Ovary (tissue), 10 donors: ENCODE measurements at places on chromosomes 7 and 10.

GRCh38 chr7:7772397-7772821, 54.0 kb upstream of the RPA3 start:
- no peak for DNase-seq

DNA sequence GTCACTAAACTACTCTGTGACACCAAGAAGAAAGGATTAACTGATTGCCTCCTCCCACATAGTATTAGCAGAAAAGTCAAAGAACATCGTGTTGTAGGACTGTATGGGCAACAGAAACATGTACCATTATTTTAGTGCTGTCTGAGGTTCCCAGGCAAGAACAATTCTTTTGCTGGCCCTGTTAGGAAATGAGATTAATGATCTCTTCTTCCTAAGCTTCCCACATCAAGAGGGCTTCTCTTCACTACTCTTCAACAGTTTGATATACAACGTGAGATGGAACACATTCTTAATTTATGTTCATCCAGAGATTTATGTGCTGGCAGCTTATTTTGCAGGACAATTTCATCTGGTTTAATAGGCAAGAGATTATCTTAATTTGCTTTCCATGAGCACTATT, 219.6 kb downstream of the DOCK4 start:
- DNase-seq, result no peak

DNA sequence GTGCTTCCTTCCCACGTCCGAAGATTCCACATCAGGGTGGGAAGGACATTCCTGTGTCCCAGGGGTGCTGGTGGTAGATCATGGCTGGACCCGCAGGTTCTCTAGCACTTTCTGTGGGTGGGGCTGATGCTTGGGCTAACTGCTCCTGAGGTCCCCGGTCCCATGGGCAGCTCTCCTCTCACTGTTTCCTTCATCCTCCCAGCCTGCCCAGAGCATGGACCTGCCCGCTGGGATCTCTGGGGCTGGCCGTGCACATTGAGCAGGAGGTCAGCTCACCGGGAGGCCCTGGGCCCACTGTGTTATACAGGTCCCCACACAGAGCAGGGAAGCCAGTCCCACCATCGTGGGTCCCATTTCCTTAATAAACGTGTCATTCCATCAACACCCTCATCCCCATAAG, 502.3 kb downstream of the TCERG1L start:
- DNase-seq, result no peak

DNA sequence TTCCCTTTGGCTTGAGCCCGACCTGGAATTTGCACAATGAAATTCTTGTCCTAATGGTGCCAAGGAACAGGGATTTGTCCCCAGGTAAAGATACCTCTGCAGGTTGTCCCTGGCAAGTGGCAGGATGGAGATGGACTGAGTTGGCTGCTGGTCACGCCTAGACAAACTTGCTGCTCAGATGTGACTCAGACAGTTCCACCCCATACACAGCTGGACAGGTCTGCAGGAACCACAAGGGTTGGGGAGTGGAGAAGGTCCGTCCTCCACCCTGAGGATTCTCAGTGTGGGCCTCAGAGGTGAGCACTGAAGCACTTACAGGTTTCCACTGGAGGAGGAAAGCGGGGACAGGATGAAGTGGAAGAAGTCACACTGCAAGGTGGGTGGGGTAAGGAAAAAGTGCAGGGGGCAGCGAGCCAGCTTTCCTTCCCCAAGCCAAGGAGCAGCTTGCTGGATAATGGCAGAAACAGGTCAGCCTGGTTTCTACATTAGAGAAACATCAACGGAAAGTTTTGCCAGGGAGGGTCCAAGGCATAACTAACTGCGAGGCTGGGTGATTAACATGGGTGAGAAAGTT, 20.5 kb downstream of the ITPRIP start:
- DNase-seq, result no peak

- DNase-seq, result no peak
These were observed 98.5 kb upstream of the PPP2R2D start for GRCh38 chr10:131802156-131802915.

DNA sequence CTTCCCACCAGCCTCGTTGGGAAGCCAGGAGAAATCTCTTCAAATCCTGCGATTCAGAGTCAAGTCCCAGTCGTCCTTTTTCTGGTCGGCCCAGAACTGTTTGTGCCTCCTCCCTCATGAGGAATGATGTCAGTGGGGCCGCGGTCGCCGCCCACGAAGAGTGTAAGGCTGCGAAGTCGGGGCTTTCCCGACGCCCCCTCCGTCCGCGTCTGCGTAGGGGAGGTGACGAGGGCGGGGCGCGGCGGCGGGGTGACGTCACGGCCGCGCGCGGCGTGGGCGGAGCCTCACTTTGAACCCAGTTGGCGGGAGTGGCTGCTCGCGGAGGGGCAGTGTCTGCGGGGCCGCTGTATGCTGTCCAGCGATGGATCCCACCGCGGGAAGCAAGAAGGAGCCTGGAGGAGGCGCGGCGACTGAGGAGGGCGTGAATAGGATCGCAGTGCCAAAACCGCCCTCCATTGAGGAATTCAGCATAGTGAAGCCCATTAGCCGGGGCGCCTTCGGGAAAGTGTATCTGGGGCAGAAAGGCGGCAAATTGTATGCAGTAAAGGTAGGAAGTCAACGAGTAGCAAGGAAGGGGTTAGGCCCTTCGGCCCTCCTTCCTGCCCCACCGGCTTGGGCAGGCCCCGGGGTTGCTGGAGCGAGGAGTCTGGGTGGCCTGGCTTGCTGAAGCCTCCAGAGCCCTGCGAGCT, at the start of gene MASTL:
MASTL (plus strand) TSS at position 287 of the 689 bp plus-strand sequence; CDS start at position 362, 75 bp downstream.
- peak; percentile 94 for DNase-seq

- peak; percentile 50 for DNase-seq
These were observed 12.0 kb downstream of the LSM8 start for GRCh38 chr7:118195837-118196474.

DNA sequence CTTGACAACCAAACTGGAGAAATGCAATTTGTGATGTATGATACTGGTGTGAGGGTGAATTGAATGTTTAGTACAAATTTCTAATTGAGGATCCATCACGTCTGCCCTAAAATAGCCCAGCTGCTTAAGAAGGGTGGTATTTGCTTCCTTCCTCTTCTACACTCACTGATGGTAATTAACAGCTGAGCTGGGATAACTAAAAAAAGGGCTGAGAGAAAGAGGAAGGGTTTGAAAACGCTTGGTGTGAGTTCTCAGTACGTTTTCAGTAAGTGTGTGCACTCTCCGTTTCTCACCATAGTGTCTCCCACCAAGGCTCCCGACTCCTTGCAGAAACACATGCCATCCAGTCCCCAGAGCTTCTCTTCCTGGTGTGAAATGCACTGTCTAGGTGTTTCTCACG, 54.3 kb downstream of the MAP3K8 start:
- DNase-seq, result no peak

- no peak for DNase-seq
These were observed 880 bp downstream of the HERC4 start for GRCh38 chr10:68074031-68074774.

- no peak for DNase-seq
These were observed 16.7 kb downstream of the ASB4 start for GRCh38 chr7:95502403-95502802.

DNA sequence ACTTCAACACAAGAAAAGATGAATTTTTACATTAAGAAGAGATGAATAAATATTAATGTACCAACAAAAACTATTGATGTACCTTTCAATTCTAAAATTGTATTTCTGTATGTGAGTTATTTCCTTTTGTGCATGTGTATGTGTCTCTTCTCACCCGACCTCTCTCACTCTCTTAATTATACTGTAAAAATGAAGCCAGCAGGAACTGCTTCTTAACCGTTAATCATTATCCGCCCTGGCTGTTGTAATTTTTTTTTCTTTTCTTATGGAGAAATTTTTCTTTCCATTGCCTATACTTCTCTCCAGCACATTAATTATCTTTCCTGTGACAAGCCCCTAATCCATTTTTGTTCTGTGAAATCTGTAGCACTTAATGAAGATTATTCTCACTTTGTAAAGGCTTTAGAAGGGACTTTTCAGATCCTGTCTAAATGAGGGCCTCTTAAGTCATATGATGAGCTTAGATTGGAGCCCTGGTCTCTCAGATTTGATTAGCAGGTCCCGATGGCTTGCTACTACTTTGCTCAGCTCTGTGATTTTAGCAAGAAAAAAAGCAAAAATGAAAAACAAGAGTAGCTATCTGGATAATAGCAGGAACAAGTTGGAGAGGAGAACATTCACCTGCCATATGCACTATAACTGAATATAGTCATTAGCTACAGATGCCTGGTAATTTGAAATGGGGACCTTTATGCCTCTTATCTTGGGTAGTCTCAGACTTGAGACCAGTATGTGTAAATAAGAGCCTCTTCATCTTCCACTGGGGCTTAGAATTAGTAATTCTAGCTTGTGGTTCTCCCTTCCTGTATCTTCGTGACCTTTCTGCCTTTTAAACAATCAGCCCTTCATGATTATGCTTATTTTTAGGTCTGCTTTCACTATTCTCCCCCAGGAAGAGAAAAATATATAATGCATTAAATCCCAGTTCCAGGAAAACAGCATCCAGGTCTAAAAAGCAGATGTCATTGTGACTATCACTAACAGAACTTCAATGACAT, 80.0 kb upstream of the COL1A2 start:
- DNase-seq, result no peak

- DNase-seq, result no peak
These were observed 42.7 kb downstream of the KDM7A start for GRCh38 chr7:140134039-140134438.

DNA sequence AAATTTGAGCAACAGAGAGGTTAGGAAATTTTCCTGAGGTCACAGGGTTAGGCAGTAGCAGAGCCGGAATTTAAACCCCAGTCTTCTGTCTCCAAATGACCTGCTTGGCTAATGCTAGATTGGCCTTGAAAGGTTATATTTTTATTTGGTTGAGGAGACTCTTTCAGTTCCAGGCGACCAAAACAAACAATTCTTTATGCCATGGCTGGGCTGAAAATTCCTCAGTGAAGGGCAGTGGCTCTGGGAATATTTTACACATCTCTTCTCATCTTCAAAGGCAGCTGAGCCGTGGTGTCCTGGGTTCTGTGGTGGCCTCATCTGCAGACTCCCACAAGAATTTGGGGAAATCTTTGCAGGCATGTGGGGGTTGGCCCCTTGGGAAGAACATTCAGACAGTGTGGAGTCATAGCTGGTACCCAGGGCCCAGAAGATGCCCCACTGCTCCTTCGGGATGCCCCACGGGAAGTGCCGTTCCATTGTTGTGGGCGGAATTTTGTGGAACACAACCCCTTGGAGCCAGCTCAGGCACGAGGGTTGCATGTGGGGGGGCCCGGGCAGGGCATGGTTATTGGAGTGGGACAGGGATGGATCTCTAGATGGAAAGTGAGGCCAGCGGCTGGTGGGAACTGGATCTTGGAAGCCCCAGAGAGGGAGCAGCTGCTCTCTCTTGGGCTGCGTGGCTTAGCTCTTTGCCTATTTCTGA, 33.2 kb downstream of the RPS24 start:
- no peak for DNase-seq

DNA sequence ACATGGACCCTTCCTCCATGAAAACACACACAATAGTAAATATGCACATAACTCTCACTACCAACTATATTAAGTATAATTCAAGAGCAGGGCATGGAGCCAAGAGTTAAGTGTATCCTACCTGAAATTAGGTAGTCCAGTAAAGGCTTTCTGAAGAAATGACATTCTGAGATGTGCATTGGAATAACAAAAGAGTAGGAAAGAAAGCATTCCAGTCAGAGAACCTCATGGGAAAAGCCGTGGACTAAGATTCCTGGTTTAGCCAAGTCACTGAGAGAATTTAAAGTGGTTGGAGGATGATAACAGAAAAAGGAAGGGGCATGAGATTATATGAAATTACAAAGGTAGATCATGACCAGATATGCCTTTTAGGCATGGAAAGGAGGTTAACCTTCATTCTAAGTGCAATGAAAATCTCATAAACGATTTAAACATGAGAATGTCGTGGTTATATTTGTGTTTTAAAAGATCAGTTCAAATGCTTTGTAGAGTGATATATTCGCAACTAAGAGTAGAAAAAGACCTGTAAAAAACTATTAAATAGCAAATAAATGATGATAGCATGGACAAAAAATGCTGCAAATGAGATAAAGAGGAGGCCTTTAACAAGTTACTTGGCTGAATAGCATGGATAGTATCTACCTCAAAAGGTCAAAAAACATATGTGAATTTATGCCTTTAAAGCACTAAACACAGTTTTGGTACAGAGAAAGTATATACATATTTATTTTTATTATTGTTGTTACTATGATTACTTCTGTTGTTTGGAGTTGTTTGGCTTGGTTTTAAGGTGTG, 767.4 kb upstream of the GHITM start:
- DNase-seq, result no peak

DNA sequence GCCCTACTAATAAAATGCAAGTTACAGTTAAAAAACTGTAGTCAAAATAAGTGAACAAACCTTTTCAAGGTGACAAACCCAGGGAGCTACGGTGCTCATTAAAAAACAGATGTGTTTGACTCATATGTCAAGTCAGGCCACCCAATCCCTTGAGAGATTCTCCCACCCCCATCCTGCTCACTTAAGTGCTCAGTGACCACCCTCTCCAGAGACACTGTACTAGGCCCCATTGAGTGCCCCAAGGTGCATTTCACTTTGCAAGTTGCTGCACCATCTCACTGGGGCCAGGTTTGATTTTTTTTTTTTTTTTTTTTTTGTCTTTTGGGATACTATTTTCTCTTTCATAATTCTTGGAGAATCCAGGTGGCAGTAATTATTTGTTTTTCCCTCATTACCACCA, 1.9 kb downstream of the ERV3-1 start:
- DNase-seq, result no peak

DNA sequence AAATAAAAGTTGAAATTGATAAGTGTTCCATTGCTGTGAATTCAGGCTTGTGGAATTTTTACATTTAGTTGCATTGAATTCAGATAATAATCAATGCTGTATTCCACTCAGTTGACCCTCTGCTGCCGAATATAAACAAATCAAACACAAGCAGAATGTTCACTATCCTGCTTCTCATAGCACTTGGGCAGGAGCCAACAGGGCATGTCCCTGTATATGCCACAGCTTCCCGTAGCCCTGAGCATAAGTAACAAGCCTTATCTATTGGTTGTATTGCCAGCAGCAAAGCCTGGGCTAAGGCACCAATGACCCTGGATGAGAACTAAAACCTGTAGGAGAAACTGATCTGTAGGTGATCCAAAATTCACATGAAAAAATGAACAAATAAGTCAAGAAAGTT, 145.9 kb downstream of the ARHGAP12 start:
- DNase-seq, result no peak

- no peak for DNase-seq
These were observed 25.0 kb downstream of the RTKN2 start for GRCh38 chr10:62243647-62243997.

DNA sequence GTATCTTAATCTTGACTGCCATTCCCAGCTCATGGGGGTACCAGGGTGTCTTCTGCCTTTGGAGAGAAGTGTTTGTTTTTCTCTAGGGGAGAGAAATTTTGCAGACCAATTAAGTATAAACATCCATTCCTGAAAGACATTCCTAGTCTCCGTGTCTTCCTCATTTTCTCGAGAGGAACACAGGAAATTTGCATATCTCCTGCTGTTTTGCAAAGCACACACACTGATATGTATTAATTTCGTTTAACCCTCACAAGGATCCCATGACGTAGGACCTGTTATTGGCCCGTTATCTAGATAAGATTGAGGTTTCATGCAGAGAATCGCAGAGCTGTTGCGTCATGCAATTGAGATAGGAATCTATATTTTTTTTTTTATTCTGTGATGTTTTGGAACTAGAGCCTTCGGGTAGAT, 944 bp downstream of the RHBDD2 start:
- no peak for DNase-seq

- DNase-seq, result no peak
These were observed 31.7 kb downstream of the DYNC1I1 start for GRCh38 chr7:95804052-95804451.
